ENCODE measurements at places on chromosomes 5 and 9.

GRCh38 chr5:41656597-41656996 is 146.2 kb upstream of the PLCXD3 start:
- DNase-seq: no peak

DNA sequence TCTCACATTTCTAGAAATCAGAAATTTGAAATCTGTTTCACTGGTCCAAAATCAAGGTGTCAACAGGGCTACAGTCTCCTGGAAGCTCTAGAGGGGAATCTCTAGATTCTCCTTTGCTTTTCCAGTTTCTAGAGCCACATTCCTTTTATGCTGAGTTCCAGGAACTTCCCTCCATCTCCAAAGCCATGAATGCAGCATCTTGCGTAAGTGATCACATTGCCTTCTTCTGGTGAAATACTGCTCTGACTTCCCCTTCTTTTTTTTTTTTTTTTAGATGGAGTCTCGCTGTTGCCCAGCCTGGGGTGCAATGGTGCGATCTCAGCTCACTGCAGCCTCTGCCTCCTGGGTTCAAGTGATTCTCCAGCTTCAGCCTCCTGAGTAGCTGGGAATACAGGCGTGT is 23.8 kb downstream of the GDA start:
- DNase-seq: no peak

DNA sequence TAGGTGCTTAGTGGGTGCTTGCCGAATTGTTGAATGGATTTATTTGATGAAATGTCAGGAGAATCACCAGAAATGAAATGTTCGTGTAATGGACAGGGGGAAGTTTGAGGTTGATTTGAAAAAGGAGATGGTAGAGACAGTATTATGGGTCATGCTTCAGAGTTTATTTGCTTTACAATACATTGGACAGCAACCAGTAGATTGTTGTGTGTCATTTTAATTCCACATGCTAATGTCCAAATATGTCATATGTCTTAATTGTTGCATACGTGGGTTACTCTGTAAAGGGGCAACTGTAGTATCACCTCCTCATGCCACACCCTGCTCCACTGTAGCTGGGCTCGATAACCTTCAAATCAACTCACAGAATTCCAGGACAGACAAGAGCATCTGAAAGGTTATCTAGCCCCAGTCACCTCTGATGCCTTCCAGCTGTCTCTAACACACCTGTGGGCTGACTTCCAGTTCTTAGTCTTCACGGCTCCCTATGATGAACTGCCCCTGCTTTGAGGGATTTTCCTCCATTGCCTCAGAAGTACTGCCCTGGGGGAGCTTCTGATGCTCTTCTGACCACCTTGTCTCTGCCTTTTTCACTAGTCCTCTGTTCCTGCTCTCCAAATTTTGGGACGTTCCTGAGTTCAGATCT is 1.7 kb downstream of the PDCD1LG2 start:
- DNase-seq: no peak

GRCh38 chr9:75372499-75373268 is 284.4 kb downstream of the OSTF1 start:
- no peak for DNase-seq

DNA sequence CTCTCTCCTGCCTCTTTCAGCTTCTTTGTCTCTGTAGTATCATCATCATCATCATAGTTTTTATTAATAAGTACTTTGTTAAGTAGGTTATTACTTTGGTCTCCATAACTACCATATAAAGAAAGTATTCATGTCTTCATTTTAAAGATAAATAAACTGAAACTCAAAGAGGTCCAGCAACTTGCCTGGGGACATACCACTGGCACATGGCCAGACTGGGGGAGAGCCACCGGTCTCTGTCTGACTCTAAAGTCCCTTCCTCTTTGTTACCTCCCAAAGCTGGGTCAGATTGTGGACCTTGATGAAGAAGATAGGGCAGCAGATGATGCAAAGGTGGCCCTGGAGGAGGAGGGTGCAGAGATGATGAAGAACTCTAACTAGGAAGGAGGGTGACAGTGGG is 8.5 kb downstream of the CDX1 start:
- DNase-seq: no peak

DNA sequence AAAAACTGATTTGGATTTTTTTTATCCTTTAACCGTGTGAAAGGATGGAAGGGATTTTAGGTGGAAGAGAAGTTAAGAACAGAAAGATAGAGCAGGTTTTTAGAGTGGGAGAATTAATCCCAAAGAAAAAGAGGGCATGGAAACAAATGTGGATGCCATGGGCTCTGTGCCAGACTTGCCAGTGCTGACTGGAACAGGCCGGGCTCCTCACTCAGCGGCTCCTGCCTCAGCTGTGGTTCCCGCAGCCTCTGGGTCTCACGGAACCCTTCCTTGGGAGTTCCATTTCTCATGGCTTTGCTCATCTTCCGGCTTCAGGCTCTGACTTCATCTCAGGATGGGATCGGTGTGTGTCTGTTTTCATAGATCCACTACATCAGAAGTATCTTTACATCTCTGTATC is 30.4 kb upstream of the SLC2A8 start:
- DNase-seq: no peak

DNA sequence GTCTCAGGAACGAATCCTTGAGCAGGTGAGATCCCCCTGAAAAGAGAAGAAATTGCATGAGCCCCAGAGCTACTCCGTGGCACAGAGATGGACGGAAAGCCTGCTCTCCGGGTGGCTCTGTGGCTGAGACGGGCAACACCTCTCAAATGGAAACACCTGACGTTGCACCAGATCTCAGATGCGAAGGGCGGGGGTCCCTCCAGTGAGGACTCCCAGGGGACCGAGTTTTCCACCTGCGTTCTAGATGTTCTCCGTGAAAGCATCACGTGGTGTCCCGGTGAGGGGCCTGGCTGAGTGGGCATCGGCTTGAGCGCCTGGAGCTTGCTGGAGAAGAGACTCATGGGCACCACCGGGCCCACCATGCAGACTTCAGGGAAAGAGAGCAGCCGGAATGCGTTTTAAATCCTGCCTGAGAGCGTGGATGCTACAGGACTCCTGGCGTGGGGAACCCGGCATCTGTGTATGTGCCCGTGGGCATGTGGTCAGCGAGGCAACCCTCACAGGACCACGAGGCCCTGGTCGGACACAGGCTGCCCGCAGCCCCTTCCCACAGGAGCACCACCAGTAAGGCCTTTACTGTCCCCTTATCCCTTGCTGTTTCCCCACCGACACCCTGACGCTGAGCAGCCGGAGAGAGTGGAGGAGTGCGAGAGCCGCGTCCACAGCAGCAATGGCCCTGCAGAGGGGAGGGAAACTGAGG is 378.4 kb upstream of the IRX4 start:
- no peak for DNase-seq

DNA sequence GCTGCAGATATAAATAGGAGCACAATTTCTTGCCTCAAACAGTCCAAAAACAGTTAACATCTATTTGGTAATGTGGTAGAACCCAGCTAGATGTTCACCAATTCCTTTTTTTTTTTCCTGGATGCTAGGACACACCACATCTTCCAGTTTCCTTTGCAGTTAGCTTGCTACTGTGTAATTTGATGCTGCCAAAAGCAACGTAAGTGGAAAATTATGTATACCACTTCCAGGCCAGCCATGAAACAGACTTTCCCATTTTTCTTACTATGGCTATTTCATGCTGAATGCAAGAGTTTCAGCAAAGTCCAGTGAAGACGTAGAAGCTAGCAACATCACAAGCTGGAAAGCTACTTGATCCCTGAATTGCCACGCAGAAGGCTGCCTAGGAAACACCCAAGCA is 667.2 kb downstream of the TLE1 start:
- DNase-seq: no peak

DNA sequence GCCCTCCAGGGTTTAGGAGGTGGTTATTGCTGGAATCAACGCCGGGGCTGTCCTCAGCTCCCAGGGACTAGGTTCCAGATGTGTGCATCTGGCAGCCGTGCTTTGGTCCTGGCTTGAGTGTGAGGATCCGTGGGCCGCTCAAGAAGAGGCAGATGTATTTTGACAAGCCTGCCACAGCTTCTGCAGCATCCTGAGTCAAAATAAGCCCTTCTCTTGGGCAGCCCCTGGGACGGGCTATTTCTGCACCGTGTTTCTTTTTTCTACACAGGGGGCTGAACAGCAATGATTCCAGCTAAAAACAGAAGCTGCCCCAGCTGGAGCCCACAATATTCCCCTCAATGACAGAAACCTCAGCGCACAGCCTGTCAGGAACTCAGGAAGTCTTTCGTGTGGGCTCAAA is 19.7 kb upstream of the CPLX2 start:
- DNase-seq: no peak

DNA sequence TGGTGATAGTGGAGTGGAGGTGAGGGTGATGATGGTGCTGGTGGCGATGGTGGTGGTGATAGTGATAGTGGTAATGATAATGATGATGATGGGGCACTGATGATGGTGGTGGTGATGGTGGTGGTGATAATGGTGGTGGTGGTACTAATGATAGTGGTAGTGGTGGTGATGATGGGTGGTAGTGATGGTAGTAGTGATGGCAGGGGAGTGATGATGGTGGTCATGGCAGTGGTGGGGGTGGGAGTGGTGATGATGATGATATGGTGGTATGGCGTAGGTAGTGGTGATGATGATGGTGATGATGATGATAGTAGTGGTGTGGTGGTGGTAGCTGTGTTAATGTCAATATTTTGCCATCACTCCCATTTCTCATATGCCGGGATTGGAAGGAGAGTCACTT is 44.5 kb upstream of the ORM1 start:
- no peak for DNase-seq

- DNase-seq: peak; percentile 4
These were observed 43.5 kb upstream of the DNAH5 start for GRCh38 chr5:13987843-13988464.

DNA sequence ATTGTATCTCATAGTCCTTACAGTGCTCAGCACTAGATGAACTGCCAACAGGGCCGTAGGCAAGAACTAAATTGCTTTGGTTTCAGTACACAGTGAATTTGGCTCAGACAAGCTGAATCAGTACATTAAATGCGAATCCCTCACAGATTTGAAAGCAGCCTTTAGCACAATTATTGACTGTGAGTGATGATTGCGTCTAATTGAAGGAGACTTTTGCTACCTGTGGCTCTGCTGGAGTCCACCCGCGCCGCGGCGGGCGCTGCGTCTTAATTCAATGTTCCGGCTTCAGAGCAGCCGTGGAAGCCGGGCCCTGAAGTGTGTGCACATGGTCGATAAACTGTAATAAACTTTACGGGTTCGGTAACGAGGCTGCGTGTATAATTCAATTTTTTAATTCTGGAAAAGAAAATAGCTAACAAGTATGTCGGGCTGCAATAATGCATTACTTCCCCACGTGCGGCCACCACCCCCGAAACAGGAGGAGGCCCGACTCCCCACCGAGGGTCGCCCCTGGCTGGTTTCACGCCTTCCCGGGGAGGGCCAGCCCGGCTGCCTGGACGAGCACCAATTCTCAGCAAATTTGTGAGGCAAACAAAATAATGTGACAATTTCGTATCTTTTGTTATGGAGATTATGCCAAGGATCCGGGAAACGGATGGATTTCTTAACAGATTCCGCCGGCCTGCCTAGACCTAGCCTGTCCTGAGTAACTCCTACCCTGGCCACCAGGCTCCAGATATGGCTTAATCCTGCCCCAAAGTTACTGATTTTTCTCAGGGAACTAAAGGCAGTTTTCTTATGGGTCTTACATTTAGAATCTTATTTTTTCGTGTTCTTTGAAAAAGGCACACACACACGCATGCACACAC is 269.4 kb upstream of the IRX1 start:
- DNase-seq: no peak

DNA sequence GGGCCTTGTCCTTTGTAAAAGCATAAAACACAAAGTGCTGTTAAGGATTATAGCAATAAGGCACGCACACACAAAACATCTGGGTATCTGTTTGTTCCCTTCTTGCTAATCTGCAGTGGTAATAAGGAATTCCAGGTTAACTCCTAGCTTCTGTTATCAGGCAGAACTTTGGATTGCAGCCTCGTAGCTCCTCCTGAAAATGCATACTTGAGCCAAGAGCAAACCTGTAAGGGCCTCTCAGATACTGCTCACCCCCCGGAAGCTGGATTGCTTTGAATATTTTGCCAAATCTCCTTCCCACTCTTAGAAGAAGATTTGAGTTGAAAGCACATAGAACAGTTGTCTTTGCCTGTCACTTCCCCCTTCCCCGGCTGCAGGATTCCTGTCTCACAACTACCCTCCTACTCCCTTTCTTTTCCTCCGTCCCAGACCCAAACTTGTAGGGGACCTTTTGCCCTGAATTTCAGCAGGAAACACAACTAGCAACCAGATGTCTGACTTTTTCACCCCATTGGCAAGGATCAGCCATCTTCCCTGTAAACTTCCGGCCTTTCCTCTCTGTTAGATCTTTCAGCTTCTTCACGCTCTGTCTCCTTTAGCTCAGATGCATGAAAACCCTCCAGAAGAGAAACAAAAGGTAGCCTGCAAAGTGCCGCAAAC is 28.2 kb upstream of the SMAD5 start:
- no peak for DNase-seq

- no peak for DNase-seq
These were observed 219.8 kb downstream of the C9orf50 start for GRCh38 chr9:129400971-129401622.

DNA sequence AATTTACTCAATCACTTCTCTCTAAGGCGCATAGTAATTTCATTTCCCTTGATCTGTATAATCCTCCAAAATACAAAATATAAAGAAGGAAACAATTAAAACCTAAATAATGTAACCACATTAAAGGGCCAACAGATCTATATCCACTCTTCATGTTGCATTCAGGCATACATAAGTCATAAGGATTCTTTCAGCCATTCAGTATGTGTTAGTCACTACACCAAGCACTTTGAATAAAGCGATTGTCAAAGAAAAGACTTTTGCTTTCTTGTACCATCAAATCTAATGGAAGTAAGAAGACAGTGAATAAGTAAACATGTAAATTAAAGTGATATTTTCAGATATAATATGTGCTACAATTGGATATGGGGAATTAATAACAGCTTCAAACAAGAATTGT is 569.2 kb upstream of the PTPRD start:
- DNase-seq: no peak

DNA sequence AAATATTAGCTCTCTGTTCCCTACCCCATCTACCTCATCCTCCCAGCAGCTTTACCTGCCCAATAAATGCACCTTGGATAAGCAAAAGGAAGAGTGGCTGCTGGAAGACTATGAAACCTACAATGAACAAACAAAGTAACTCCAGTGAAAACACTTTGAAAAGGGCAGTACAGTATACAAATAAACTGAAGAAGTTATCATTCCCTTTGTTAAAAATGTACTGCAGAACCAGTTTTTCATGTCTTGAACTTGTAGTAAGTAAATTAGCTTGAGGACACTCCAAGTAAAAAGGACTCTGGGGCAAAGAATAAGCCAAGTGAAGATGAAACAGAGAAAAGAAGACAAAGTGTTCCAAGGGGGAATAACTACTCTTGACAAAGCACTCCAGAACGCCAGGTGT is 457.1 kb downstream of the DTWD2 start:
- DNase-seq: no peak

GRCh38 chr9:135242406-135242805 is 154.9 kb downstream of the OLFM1 start:
- no peak for DNase-seq

DNA sequence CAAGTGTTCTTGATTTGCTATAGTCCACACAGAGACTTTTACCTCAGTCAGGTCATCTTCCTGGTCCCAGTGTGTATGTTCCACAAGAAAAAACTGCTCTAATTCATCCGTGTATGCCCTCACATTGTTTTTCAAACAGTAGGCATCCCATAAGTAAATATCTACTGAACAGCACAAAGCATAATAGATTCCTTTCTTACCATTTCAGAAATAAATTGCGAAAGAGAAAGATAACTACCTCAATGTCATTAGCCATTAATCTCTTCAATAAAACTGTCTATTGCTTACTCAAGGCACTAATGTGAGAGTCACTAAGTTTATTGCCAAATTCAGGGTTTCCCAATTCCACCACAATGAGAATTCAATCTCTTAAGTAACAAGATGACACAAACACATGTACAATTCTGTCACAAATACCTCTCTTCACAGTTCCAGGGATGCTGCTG is 9.6 kb downstream of the FBXW2 start:
- no peak for DNase-seq
